ENCODE measurements at places on chromosomes 12 and 14.

DNA sequence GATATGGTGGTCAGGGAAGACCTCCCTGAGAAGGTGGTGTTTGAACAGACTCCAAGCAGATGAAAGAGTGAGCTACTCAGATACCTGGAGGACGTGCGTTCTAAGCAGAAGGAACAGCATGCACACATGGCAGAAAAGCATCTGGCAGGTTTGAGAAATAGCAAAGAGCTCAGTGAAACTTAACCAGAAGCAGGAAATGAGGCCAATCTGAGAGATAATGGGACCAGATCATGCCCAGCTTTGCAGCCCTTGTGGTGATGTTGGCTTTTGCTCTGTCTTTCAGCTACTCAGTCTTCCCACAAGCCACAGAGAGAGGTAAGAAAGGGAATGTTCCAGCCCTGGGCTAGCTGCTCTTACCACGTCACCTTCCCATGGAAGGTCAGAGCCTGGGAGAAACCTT lies 176.3 kb upstream of the GSC start:
- no peak for DNase-seq

DNA sequence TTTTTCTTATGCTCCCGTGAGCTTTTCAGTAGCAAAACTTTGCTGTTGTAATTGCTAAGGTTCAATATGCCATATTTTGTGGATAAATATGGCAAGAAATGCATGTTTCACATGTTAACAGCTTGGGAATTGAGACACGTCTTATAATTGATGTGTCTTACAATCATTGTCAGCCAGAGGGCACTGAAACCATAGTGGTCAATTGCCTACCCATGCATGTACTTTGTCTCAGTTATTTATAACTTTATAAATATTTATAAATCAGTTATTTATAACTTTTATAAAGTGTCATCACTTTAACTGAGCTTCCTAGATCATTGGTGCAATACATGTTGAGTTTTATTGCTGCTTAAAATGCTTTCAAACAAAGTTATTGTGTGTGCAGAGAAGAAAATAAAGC lies 82.0 kb downstream of the CATSPERB start:
- no peak for DNase-seq

DNA sequence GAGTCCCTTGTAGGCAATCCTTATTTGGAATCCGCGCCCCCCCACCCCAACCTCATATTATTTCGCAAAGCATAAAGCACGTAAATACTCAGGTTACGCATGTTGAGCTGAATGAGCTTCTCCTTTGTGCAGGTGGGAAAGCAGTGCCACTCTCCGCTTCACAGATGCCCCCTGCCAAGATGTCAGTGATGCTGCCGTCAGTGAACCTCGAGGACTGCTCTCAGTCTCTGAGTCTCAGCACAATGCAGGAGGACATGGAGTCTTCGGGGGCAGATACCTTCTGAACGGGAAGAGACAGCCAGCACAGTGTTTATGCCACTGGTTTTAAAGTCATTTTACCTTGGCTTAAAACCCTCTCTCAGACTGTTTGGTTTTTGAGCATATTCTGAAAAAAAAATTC lies 90.1 kb upstream of the DACT1 start:
- DNase-seq = no peak

GRCh38 chr14:58477653-58478052 lies 50.1 kb downstream of the KIAA0586 start:
- DNase-seq = no peak

DNA sequence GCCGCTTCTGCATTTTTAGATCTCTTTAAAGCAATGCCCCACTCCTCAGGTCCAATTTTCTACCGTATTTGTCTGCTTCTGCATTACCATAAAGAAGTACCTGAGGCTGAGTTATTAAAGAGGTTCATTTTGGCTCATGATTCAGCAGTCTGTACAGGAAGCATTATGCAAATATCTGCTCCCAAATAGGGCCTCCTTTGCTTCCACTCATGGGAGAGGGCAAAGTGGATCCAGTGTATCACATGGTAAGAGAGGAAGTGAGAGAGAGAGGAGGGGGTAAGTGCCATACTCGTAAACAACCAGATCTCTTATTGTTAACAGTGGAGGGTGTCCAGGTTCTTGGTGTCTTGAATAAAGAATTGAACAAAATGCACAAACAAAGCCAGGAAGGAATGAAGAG lies 316.1 kb upstream of the SEL1L start:
- no peak for DNase-seq

- DNase-seq = no peak
Measured at GRCh38 chr12:57772429-57773322, at the start of gene EEF1AKMT3. TSS of gene EEF1AKMT3 (plus strand) at chr12:57772614. CDS start at chr12:57772725, 111 bp downstream.

DNA sequence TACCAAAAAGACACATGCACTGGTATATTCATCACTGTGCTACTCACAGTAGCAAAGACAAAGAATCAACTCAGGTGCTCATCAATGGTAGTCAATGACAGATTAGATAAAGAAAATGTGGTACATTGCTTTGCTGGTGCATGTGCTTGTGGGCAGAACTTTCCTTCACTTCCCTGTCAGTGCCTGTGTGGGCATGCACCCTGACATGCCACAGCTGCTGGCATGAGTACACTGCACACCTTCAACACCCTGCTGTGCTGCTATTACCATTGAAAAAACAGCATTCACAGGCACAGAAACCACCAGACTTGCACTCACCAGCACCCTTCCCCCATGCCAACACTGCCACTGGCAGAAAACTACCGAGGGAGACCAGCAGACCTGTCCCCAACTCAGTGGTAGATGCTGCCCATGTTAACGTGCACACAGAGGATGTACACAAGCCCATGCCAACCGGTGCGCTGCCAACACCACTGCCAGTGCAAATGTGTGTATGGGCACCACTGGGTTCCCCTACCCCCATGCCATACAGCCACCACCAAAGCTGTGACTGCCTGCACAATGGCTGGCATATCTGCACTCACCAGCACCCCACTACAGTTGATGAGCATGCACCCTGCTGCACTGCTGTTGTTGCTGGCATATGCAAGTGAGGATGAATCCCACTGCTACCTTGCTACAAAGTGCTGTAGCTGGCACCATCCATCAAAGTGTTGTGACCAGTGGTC lies 57.4 kb downstream of the APOBEC1 start:
- DNase-seq = no peak

DNA sequence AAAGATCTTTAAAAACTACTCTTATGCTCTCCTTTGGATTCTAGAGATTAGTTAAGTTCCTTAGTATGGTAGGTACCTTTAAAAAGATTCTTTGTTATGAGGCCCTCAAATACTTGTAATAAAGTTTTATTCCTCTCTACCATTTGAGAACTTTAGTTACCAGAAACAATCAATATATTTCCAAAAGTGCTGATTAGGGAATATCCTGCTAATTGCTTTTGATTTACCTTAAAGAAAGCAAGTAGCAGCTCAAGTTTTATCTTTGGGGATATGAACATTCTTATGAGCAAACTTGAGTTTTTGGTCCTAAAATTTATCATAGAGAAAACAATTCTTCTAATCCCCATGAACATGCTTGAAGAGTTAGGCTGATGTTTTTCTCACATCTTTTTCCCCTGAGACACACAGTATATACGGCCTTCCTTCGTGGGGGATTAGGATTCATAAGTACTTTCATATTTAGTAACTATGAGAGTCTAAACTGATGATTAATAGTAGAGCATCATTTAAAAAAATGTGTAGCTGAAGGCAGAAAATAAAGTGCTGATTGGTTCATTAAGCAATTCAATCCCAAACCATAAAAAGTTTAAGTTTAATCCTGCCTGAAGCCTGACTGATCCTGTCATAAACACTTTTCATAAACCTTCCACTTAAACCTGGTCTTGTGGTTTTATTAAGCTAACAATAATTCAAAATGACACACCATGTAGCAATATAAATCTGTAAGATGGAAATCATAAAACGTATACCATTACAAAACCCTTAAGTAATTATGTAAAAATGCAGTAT lies 380.5 kb upstream of the FBXO33 start:
- DNase-seq = no peak

- DNase-seq = no peak
Measured at GRCh38 chr12:27620121-27620520, 76.1 kb upstream of the REP15 start.

- DNase-seq = no peak
Measured at GRCh38 chr14:69358233-69358963, 39.7 kb downstream of the ERH start.

- DNase-seq = no peak
Measured at GRCh38 chr14:62800577-62800976, 244.7 kb downstream of the KCNH5 start.

GRCh38 chr14:94611179-94611578 lies 1.0 kb upstream of the SERPINA3 start:
- DNase-seq = no peak

- no peak for DNase-seq
Measured at GRCh38 chr12:69712826-69713225, 13.7 kb upstream of the BEST3 start.

DNA sequence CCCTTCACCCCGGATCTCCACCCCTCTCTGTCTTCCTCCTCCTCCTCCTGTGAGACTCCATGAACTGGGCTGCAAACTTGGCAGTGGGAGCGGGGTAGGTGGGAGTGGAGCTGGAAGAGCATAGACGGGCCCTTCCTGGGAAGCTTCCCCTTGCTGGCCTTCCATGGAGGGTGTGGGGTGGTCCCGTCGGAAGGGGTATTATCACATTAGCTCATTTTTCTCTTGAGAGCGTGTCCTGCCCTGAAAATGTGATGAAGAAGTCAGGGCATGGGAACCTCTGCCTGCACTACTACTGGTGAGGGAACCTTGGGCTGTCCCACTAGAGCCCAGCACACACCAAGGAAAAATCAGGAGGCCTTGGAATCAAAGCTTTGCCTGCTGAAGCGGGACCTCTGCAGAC lies 66.5 kb downstream of the CACNA1C start:
- DNase-seq = no peak

GRCh38 chr14:61476754-61477410 lies 155.5 kb downstream of the PRKCH start:
- DNase-seq = no peak

- no peak for DNase-seq
Measured at GRCh38 chr12:10400829-10401228, 8.7 kb downstream of the KLRC4 start.

GRCh38 chr12:30814295-30814655 lies 59.5 kb upstream of the CAPRIN2 start:
- DNase-seq = no peak

- DNase-seq = no peak
Measured at GRCh38 chr12:32139064-32139421, 32.4 kb downstream of the BICD1 start.

GRCh38 chr12:3035815-3036702 lies 41.1 kb upstream of the TSPAN9 start:
- DNase-seq = no peak

- DNase-seq = no peak
Measured at GRCh38 chr12:6752167-6752920, 597 bp downstream of the MLF2 start.

Measured in stimulated activated CD8-positive, alpha-beta memory T cell treated with anti-CD3 and anti-CD28 coated beads, Interleukin-15, amount 100 ng/mL, for 24 hours (primary cell).